T-helper 2 cell (primary cell): ENCODE measurements at places on chromosomes 12 and 14.

- DNase-seq = no peak
Measured at GRCh38 chr12:93577222-93577621, 4.7 kb downstream of the SOCS2 start.

DNA sequence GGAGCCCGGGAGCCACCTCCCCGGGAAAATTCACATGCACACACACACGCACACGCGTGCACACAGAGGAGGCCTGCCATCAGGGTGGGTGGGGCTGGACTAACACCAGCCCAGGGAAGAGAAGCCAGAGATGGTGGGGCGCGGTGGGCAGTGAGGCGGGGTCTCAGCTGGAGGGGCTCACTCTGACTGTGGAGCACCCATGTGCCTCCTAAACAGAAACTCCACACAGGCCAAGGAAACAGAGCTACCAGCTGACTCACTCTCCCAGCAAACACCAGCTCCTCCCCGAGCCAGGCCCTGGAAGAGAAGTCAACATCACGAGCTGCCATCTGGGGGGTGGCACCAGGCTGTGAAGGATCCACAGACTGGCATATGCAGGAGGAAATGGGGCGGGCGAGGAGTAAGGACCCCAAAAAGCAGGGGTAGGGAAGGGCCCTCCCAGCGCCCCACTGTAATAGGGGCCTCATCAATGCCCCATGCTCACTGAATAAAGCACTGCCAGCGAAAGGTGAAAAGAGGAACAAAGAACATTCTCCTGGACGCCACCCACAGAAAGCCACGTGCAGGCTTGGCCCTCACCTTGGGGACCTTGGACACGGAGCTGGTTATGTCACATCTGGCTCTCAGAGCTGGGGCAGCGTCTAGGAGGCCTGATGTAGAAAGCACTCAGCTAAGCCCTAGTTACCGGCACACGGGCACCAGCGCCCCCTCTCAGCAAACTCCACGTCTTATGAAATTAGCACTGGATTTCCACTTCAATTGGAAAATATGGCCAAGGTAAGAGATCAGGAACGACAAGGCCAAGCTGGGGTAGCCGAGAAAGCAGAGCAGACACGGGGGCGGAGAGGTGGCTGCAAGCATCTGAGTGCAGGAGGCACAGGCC, 8.4 kb upstream of the INF2 start:
- no peak for DNase-seq

- DNase-seq = no peak
Measured at GRCh38 chr12:54306925-54307741, 6.3 kb upstream of the NFE2 start.

GRCh38 chr12:71157601-71158233, at the start of gene TSPAN8:
Gene TSPAN8 (minus strand): TSS chr12:71157999. CDS start chr12:71157678, 321 bp downstream.
- no peak for DNase-seq

GRCh38 chr12:23528316-23528715, 421.2 kb downstream of the SOX5 start:
- DNase-seq = no peak

GRCh38 chr14:54548491-54548890, 18.4 kb upstream of the SAMD4A start:
- no peak for DNase-seq

GRCh38 chr14:78519863-78520262, 349.7 kb downstream of the NRXN3 start:
- DNase-seq = no peak

DNA sequence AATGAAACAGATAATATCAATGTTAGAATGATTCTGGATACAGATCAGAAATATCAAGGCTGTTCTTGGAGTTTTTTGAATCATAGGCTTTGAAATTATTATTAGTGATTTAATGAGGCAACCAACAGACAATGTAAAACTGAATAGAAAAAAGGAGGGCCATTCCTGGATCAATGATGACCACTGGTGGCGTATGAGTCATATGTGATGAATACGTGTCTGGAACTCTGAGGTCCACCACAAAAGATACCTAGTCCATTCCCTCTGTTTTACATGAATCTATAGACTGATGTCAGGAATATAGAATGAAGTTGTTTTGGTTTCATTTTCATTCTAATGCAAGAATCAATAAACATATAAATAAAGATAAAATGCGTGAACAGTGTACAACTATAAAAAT, 78.3 kb upstream of the RTL1 start:
- no peak for DNase-seq

DNA sequence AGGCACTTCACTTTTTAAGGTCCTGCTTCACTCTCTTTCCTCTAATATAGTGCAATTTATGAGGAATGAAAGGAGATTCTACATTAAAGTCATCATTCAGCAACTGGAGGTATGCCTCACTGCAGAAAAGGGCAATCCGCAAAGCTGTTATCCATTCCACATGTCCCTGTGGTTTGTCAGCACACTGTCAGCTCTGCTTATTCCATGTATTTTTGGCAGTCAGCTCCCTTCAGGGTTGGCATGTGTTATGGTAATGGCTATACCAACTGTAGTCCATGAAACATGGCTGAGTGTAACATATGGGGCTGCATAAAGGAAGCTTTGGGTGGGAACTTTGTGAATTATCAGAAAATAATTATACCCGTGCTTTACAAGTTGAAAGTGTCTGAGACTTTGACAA, 154.1 kb downstream of the GALC start:
- DNase-seq = no peak

GRCh38 chr12:67077617-67078016, 191.5 kb upstream of the CAND1 start:
- DNase-seq = no peak

GRCh38 chr12:84362552-84362897, 550.1 kb downstream of the SLC6A15 start:
- no peak for DNase-seq

- no peak for DNase-seq
Measured at GRCh38 chr14:32404784-32405573, 75.9 kb downstream of the AKAP6 start.

DNA sequence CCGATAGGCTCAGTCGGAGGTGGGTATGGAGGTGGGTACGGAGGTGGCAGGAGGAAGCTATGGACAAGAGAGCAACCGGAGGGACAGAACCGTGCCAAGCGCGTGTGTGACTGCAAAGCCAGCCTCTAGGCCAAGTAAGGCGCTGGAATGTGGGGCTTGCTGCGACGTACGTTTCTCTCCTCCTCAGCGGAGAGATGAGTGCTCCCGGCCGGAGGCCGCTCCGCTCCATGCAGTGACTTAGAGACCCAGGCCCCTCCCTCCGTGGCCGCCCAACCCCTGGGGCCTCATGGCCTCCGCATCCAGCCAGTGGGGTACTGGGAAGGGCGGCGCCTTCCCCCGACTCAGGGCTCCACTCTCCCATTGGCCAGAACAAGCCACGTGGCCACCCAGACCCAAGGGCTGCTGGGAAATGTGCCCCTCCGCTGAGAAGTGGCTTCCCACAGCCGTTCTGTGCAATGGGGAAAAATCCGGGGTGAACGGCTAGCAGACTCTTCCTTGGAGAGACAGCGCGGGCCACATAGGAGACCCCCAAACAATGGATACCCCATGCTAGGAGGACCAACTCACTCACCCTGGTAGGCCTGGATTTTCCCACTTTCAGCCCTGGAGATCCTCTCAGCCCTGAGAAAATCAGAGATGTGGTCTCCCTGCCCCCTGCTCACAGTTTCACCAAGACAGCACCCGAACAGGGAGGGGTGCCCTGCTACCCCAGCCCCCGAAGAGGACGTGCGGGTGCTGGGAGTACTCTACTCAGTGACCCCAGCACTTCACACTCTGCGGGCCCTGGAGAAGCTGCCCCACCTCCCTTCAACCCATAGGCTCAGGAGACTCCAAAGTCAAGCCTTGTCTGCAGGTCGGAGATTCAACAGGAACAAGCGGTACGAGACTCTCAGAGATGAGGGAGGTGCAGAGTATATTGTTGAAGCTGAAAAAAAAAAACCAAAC, 66.7 kb downstream of the RIMBP2 start:
- DNase-seq = no peak

- no peak for DNase-seq
Measured at GRCh38 chr12:101957252-101957959, 80.0 kb downstream of the DRAM1 start.

GRCh38 chr12:110134691-110135411, 10.7 kb downstream of the IFT81 start:
- DNase-seq = no peak

GRCh38 chr14:27730204-27730603, 1036.4 kb upstream of the FOXG1 start:
- no peak for DNase-seq

- DNase-seq = no peak
Measured at GRCh38 chr12:91111366-91112325, at the start of gene LUM. Gene LUM (minus strand): TSS chr12:91111494. CDS start chr12:91108979, 2,515 bp downstream.

DNA sequence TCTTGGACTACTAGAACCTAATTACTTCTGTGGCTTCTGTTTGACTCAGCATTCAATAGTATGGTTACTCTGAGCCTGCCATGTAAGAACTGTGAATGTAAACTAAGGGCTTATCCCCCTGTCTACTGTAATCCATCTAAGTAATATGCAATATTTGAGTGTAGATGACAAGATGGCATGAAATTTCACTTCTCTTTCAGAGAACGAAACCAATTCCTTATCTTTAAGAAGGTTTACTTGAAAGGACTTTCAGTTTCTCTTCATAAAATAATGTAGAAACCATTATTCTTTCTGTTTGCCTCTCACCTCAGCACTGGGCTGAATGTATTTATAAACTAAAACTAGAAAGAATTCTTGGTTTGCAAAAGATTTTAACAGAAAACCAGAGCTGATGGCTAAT, 60.4 kb upstream of the ARID2 start:
- no peak for DNase-seq

GRCh38 chr12:43428088-43428600, 123.9 kb downstream of the ADAMTS20 start:
- no peak for DNase-seq

DNA sequence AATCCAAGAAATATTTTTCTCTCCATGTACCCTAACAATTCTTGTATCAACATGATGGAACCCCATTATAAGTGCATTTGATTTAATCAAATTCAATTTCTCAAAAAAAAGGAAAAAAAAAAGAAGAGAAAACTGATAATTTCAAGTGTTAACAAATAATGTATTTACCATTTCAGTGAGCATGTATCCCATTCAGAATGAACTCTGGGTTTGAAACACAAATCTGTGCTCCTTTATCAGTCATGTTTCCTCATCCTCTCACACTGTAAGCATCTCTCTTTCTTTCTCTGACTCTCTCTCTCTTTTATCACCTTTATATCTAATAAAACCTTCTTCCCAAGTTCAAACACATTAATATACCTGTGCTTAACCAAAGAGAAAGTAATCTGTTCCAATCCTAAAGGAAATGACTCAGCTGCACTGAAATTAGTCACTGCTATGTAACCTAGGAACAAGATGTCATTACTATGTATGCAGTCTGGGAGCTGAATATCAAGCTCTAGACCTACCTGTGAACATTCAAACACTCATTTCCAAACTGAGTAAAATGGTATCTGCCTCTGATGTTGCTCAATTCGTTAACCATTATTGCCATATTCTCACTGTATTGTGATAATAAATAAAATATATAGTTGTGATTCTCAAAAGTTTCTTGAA, 135.0 kb upstream of the LRIG3 start:
- DNase-seq = no peak

GRCh38 chr12:130086248-130086647, 76.0 kb upstream of the FZD10 start:
- no peak for DNase-seq
